HCT116 (cell line): ENCODE measurements at places on chromosomes 3 and 15. TPM values are rescaled to one million over a fixed set of nuclear protein-coding genes. Genes with fewer than 3 reads are reported as not detected.

The RGMA gene
- 5.5 TPM for total RNA-seq

The SPG21 gene
- total RNA-seq = 72.7 TPM

The ANKRD63 gene
- 0.89 TPM for total RNA-seq

The GOLGA6L4 gene
- total RNA-seq = 3.2 TPM

The LINGO1 gene
- 15.6 TPM for total RNA-seq

The PLA2G4E gene
- not detected for total RNA-seq

The DAZL gene
- not detected for total RNA-seq

The FEZF2 gene
- total RNA-seq = not detected

The EPHB3 gene
- total RNA-seq = 6.5 TPM

The SH3GL3 gene
- 1.3 TPM for total RNA-seq

The ARMC8 gene
- 36.2 TPM for total RNA-seq

The ACY1 gene
- total RNA-seq = 73.2 TPM
